NCI-H2171 (cell line): ENCODE measurements at places on chromosomes 11 and 22.
A peak's percentile ranks its signal among the peaks of the same experiment; 100 is the strongest.

DNA sequence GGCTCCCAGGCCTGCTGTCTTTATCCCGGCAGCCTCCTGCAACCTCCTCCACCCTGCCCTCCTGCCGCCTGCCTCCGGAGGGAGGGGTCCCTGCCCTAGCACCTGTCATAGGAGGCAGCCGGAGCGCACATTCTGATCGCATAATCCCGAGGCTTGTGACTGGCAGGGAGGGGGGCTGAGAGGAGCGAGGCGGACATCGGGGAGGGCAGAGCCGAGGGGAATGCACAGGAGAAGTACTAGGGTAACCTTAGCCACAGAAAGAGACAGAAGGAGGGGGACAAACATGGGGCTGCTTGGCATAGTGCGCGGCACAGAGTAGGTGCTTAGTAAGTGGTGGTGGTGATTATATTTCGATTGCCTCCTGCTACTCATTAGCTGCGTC lies 9.2 kb upstream of the ALX4 start:
- no peak for DNase-seq

DNA sequence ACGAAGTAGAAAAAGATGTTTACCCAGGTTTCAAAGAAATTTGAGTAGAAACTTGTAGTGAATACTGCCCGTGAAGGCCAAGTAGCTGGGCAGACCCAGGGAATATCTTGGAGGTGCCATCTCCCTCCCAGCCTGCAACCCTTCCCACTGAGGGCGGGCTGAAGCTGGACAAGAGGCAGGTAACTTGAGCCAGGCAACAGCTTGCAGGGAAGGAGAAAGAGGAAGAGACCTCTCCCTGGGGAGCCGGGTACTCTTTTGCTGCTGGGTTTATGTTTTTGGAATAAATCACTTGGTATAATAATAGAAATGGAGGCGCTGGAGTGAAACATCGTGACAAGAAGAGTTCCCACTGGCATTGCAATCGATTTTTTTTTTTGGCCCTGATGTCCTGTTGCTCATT lies 49.4 kb upstream of the JAM3 start:
- peak; percentile 61 for DNase-seq

- DNase-seq = no peak
Measured at GRCh38 chr11:60989093-60989650, 17.7 kb downstream of the CD6 start.

DNA sequence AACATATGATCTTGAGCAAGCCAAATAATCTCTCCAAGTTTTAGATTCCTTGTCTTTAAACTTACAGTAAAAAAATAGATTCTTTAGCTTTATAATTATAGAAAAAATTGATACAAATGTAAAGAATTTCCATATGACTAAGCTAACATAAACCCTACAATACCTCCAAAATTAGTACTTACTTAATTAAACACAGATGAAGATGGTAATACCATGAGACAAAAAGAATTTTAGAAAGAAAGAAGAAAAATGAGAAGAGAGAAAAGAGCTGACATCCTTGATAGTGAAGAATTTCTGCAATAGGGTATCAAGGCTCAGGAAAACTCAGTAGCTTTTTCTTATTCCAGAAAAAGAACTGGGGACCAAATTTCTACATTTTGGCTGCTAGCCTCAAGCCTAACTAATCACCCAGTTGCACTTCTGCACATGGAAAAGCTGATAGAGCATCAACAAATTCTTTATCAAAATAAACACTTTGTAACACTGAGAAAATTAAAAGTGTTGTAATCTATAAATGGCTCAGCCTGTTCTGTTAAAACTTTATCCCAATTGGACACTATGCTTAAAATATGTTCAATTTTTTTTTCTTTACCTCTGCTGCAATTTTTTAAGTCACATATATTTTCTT lies 24.7 kb upstream of the SOX6 start:
- no peak for DNase-seq

GRCh38 chr11:124817036-124817435 lies 16.8 kb upstream of the MSANTD2 start:
- DNase-seq = no peak

GRCh38 chr22:17541476-17541875 lies 21.8 kb upstream of the SLC25A18 start:
- no peak for DNase-seq

DNA sequence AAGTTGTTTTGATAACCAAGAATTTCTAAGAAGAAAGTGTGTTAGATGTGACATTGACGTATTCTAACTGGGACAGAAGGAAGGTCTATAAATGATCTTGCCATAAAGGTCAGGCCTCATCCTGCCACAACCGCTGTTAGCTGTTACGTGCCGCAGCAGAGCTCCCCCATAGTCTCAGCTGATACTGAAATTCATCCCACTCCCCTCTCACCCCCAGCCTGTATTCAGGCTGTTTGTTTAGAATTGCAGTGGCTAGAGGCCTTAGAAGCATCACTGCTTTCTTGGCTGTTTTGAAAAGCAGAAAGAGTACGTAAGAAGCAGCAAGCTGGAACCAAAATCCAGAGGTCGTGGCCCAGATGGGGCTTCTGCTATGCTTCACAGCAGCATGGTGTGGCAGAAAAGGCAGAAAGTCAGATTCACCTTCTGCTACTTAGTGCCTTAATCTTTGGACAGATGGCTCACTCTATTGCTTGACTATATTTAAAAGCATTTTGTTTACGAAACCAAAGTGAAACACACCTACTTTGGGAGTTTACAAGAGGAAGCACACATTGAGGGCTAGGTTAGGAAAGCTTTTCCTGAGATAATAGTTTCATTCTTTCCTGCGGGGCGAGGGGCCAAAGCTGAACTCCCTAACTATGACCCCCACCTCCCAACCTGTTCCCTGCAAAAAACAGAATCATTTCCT lies 950 bp upstream of the LAYN start:
- DNase-seq = peak; percentile 19

DNA sequence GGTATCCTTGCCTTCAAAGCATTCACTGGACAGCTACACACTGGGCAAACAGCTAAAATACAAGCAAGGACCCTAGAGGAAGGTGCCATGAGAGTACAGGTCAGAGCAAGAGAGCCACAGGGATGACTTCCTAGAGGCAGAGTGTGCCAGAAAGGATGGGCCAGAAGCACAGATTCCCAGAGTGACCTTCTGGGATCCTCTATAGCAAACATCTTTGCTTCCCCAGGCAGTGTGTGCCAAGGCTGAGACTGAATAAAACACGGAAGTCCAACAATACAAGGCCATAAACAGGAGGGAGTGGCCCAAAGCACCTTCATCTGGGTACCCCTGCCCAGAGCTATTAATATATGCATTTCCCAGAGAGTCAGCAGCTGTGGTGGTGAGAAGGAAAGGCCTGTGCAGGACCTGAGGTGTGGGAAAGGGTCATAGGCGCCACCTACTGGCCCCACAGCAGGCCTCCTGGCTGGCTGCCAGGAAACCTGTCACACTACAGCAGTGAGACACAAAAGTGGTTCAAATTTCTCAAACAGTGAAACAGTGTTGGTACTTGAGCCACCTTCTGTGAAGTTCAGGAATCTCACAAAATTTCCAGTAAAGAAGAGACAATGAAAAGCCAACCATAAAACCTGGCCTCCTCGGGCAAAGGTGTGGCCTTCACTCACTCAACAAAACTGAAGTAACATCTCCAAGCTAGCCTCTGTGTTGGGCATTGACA lies 20.3 kb downstream of the CLPB start:
- peak; percentile 79 for DNase-seq

GRCh38 chr11:20097319-20098221 lies 62.7 kb downstream of the DBX1 start:
- DNase-seq = no peak

DNA sequence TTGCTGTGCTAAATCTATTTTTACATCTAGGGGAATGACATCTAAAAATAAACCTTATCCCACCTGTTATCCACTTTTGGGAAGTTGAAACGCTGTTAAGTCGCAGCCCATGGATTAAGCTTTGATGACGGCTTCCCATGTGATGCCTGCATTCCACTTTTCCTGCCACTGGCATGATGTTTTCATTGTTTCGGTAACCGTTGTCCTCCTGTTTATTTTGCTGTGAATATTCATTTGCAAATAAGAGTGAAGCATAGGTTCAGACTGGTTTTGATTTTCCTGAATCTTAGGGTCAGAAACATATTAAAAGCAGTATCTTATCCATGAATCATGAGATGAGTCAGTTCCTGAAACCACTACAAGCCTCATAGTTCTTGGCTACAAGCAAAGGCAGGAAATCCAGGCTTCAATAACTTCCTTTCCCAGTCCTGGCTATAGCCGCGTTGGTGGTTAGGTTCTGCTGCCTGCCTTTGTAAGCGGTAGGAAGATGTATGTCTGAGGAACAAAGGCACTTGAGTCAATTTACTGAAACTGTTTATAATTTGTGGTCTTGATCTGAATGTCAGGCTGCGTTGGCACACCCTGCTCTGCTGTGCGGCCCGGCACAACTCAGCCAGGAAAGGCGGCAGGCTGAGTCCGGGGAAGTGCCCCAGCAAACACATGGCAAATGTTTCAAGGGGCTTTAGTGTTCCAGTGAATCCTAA lies 19.4 kb downstream of the TEAD1 start:
- no peak for DNase-seq

DNA sequence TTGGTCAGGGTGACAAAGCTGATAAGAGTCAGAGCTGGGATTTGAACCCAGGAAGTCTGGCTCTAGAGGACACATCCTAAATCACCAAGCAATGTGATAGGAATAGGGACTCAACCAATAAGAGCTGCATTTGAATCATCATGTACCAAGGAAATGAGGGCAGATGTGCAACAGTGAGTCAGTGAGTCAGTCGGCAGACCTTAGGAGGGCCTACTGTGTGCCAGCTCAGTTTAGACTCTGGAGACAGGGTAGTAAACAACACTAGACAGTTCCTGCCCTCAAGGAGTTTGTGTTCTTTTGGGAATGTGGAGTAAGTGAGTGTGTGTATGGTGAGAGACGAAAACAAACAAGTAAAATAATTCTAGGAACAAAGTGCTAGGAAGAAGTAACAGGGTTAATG lies 11.2 kb downstream of the IL10RA start:
- no peak for DNase-seq

- DNase-seq = no peak
Measured at GRCh38 chr11:3782963-3783362, 14.4 kb downstream of the NUP98 start.

DNA sequence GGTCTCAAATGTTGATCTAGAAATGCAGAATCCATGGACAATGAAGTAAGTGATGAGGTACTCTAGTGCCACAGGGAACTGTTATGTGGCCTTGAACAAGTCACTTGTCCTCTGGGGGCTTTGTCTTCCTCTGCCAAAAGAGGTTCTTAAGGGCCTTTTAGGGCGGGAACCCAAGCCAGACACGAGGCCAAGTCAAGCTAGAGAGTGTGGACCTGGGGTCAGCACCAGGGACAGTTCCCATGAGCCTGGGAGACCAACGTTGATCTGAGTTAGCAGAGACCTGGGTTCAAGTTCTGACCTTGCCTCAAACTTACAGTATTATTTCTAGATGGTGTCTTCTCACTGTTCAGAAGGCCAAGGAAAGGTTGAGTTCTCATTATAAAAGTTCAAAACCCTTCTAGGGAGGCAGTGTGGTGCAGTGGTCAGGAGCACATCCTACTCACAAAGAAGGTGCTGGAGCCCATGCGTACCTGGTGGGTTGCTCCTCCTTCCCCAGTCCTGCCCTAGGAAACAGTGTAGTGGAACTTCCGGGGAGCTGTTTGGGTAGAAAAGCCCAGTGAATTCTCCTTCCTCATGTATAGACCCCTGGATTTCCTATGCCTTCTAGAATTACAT lies 121.5 kb downstream of the CHST1 start:
- DNase-seq = no peak

- peak; percentile 28 for DNase-seq
Measured at GRCh38 chr11:64887757-64888405, 9.5 kb upstream of the EHD1 start.

- DNase-seq = no peak
Measured at GRCh38 chr22:43652845-43653244, 159.3 kb downstream of the EFCAB6 start.

DNA sequence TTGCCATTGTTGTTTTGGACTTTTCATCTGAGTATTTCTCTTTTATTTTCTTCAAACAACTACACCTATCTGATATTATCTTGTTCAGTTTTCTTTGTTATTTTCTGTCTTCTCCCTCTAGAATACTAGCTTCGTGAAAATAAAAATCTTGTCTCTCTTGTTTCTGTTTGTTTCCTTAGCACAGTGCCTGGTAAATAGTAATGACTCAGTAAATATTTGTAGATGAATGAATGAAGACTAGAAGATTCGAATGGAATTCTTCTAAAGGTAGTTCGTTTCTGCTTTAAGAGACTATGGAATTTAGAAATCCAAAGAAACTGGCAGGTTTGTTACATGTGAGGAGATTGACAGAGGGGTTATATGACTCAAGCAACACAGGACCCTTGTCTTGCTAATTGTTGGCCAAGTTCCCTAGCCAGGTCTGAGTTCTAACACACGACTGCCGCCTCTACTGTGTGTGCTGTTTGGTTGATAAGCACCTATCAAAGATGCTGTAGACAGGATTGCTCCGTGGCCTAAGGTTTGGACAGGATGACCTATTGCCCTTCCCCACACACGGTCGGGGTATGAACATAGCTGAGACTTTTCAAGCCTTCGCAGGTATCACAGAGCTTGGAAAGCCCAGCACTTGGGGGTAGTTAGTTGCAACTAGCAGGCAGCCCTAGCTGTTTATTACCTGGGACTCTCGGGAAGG lies 831 bp upstream of the TMEM135 start:
- no peak for DNase-seq

- DNase-seq = no peak
Measured at GRCh38 chr11:118305726-118306125, 1.2 kb downstream of the CD3E start.

DNA sequence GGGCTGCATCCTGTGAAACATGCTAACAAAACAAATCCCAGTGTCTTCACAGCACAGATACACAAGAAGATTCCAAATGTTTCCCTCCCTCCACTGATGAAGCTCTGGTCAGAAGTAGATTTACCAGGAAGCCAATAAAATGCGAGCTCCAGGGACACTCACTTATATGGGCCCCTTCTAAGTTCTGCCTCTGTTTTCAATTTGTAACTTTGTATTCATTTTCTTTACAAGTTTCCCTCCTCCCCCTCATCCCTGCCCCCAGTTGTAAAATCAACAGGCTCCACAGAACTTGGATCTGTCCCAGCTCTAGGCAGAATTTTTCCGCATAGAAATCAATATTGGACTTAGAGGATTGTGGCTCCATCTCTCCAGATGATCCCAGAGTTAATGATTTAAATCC lies 48.1 kb upstream of the ME3 start:
- no peak for DNase-seq

GRCh38 chr22:49724030-49724892 lies 103.4 kb downstream of the BRD1 start:
- DNase-seq = peak; percentile 3
